ENCODE measurements at places on chromosomes 1 and 21.

- no peak for DNase-seq
These were observed 1.2 kb upstream of the H6PD start for GRCh38 chr1:9233241-9233941.

- DNase-seq, result no peak
These were observed 111.5 kb downstream of the PDE9A start for GRCh38 chr21:42764883-42765282.

- DNase-seq, result no peak
These were observed 20.6 kb upstream of the SCCPDH start for GRCh38 chr1:246703581-246703980.

- no peak for DNase-seq
These were observed 64.8 kb downstream of the ALPL start for GRCh38 chr1:21573971-21574465.

DNA sequence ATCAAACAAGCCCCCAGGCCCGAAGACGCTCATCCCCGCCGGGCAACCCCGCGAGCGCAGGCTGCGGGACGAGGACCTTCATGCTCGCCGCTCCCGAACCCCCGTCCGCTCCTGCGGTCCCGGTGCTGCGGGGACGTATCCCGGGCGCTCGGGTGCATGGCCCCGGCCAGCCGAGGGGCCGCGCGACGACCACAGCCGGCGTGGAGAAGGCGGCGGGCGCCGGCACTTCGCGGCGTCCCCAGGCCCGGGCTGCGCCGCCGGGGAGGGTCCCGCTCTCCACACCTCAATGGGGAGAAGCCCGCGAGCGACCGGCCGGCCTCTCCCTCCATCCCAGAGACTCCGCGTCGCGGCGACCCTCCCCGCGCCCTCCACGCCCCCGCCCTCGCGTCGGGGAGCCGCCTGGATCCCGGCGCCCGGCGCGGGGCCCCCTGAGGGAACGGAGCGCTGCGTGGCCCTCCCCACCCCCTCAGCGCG lies 401 bp downstream of the ERRFI1 start:
- no peak for DNase-seq

DNA sequence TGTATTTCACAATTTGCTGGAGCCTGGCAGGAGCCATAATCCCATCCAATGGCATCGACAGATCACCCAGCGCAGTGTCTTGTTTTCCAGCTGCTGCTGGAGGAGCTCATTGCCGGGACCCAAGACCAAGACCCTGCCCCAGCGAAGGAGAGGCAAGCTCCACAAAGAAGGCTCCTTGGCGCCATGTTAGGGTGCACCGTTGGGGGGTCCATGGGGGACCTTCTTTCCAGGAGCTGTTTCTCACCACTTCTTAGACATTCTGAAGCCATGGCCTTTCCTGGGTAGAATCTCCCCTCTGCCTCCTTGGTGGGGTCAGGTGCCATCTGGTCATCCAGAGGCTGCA lies 31.1 kb downstream of the AJAP1 start:
- no peak for DNase-seq

DNA sequence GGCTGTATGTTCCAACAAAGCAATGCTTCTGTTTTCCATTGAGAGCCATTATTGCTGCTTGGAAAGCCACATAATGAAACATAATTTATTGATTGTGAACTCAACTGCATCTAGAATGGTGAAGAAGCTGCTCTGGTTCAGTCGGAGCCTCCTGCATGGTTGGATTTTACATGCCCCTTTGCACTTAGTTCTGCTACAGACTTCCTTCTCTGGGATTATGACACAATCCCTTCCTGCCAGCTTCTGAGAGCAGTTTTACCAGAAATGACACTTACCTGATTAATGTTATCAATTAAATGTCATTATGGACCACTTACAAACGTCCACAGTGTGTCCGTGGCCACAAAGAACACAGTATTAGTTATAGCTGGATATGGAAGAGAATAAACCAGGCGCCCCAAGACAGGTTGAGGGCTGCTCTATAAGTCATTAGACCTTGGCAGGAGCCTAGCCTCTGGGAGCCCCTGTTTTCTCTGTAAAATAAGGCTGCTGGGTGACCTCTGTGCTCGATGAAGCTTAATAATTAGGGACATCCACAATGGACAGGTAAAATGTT lies 7.0 kb upstream of the CD58 start:
- DNase-seq, result no peak

DNA sequence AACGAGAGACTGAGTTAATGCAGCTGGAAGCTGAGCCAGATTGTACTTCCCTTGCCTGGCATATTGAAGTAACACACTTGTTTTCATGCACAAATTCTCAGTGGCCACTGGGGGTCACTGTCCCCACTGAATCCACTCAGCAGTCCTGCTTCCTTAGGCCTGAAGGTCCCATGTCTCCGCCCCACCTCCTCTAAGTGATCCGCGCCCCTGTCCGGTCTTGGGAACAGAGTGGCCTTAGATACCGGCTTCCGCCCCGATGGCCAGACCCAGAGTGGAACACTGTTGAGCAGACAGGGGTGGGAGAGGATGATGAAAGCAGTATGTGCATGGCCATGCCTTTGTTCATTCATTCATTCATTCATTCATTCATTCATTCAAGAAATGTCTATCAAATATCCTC lies 34.8 kb downstream of the CHAF1B start:
- DNase-seq, result peak; percentile 86

- no peak for DNase-seq
These were observed 306.7 kb downstream of the NPHP4 start for GRCh38 chr1:5685446-5686040.

- peak; percentile 34 for DNase-seq
These were observed 42.5 kb downstream of the CNST start for GRCh38 chr1:246608616-246609376.

- DNase-seq, result peak; percentile 76
These were observed 2.0 kb downstream of the HES3 start for GRCh38 chr1:6245869-6246496.

DNA sequence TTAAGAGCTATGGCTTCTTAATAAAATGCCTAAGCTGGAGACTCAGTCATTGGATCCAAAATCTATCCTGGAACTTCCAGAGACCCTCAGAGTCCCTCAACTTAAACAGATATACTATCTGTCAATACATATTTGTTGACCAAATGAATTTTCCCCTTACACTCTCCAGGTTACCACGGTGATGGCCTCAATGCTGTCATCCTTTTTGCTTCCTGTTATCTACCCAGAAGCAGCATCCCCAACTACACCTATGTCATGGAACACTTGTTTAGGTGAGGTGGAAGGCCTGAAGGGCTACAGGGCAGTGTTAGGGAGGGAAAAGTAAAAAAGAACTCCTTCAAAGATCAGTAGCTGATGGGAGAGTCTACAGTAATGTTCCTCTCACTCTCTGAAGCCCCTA lies 4.4 kb upstream of the C1orf56 start:
- DNase-seq, result no peak

GRCh38 chr1:32867671-32868070 lies 3.0 kb downstream of the FNDC5 start:
- no peak for DNase-seq

DNA sequence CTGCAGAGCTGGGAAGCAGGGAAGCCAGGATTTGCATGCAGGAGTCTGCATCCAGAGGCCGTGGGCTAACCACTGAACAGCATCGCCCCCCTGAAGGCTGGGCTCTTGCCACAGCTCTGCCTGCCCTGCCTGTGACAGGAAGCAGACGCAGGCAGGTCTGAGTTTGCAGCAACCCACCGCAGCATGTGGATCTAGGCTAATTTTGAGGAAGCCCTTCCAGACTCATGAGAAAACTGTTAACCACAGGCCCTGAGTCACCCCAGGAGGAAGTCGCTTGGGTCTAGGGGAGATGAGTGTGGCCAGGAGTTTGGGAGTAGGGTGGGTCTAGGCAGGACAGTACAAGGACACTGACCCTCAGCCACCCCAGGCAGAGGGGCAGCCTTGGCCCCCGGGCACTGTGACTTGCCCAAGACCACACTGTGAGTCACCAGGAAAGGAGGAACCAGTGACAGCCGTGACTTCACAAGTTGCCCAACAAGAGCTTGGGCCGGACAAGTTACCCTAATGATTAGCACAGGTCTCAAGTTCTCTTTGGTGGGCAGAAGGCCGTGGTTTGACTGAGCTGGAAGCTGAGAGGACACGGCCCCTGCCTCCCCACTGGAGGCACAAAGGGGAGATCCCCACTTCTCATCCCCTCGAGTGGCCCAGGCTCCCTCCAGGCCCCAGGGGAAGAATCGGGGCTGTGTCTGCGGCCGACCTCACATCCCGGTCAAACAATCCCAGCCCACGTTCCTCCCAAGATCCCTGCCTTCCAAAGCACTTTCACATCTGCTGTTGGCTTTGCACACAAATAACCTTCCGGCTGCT lies 826 bp downstream of the LAPTM5 start:
- no peak for DNase-seq

DNA sequence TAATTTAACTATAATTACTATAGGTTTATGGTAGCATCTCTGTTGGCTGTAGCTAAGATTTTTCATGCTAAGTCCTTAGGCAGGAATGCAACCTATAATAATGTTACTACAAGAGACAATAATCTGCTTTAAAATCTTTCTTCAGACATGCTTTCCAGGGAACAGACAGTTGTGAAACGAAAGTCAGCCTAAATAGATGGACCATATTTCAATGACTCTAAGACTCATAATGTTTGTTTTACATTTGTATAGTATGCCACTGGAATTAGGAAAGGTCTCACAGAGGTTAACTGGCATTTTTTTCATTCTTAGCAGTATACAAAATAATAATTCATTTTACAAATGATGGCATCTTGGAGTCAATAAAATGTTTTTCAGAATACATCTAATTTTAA lies 8.1 kb downstream of the RERE start:
- DNase-seq, result no peak

DNA sequence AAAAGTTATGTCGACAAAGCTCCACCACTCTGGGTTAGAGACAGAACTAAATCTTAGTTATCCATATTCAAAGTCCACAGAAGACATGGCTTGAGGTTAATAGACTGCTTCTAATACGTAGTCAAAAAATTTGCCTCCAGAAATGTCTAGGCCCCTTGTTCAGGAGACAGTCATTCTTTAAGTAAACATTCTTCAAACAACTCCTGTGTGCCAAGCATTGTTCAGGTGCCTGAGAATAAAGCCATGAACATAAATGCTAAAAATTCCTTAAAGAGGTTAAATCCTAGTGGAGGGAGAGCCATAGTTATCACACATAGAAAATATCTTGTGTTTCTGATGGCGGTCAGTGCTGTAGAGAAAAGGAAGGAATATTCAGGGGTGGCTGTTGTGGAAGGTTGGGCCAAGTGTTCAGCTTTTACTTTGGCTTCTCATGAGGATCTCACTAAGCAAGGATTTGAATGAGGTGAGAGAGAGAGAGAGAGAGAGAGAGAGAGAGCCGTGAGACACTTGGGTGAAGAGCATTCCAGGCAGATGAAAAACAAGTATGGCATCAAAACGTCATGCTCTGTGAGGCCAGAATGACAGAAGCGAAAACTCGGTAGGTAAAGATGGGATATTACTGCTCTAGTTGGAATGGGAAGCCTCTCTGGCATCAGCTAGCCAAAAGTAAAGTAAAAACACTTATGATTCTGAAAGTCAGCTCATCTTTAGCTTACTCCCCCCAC lies 187.1 kb downstream of the GREM2 start:
- no peak for DNase-seq

- no peak for DNase-seq
These were observed 125.8 kb upstream of the ATP1B1 start for GRCh38 chr1:168980656-168981055.

- no peak for DNase-seq
These were observed 163.7 kb downstream of the LTN1 start for GRCh38 chr21:28828981-28829380.

DNA sequence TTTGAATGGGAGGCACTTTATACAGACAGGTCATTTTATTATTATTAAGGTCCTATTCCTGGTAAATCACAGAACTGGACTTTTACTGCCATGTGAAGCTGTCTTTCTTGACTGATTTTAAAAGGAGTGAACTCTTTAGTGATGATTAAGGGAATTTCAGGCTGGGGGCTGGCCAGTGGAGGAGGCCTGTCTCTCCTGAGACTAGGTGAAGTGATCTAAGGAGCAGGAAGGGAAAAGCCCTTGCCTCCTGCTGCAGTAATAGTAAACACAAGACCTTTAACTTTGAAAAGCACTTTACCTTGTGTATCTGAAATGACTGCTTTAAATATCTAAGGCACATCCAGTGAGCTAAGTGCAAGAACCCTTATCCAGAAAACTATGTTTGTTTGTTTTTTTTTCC lies 118.0 kb upstream of the SPAG17 start:
- no peak for DNase-seq

DNA sequence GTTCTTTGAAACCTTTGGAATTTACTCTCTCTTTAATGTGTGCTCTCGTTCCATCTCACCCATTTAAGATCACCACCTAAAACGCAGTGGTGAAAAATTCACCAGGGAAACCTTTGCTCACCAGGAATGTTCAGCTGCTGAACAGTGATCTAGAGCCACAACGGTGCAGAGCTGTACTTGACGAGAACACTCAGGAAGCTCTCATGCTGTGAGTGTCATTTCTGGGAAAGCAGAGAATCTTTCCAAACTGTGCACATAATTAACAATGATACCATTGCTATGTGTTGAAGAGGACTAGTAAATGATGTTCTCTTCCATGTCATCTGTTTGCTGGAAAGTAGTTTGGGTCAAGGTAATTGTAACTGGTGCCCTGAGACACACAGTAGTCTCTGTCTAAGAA lies 117.1 kb downstream of the ZZZ3 start:
- DNase-seq, result no peak
